HT1080 (cell line): ENCODE measurements at places on chromosomes 6 and 20. TPM values are rescaled to one million over a fixed set of nuclear protein-coding genes. Genes with fewer than 3 reads are reported as not detected.

HLA-DQA2 gene
- total RNA-seq: not detected in 2 replicates

HLA-DPA1 gene
- 2.2 and 8.9 TPM in 2 replicates for total RNA-seq

DNAH8 gene
- total RNA-seq: not detected in 2 replicates

OPRM1 gene
- total RNA-seq: not detected in 2 replicates

DSE gene
- total RNA-seq: 38.6 and 44.3 TPM in 2 replicates

DSP gene
- 3.4 and 4.3 TPM in 2 replicates for total RNA-seq

RAET1L gene
- not detected in 2 replicates for total RNA-seq

LY6G6F gene
- not detected in 2 replicates for total RNA-seq

TAGAP gene
- not detected in 2 replicates for total RNA-seq

EEF1E1 gene
- total RNA-seq: 100 and 113 TPM in 2 replicates

MYB gene
- total RNA-seq: 0.40 TPM in 2 replicates

HUS1B gene
- 0.63 and 1.5 TPM in 2 replicates for total RNA-seq

ASIP gene
- total RNA-seq: not detected in 2 replicates

ZBTB9 gene
- total RNA-seq: 8.2 and 8.4 TPM in 2 replicates

NHLRC1 gene
- total RNA-seq: 0.31 TPM in 1 of 2 replicates, not detected in the other

SLC35F1 gene
- total RNA-seq: 0.05 and 0.07 TPM in 2 replicates

MATN4 gene
- total RNA-seq: 0.10 TPM in 1 of 2 replicates, not detected in the other

MAK gene
- 0.07 TPM in 1 of 2 replicates, not detected in the other for total RNA-seq

IL17A gene
- not detected in 2 replicates for total RNA-seq

OPRL1 gene
- total RNA-seq: 0.33 and 0.43 TPM in 2 replicates

RIMS4 gene
- total RNA-seq: not detected in 2 replicates

GATA5 gene
- not detected in 2 replicates for total RNA-seq

DEFB121 gene
- total RNA-seq: not detected in 2 replicates

LPA gene
- not detected in 2 replicates for total RNA-seq

CLVS2 gene
- not detected in 2 replicates for total RNA-seq

GHRH gene
- total RNA-seq: not detected in 2 replicates

SLC18B1 gene
- 4.5 and 5.5 TPM in 2 replicates for total RNA-seq

TMEM74B gene
- total RNA-seq: 0.29 and 0.50 TPM in 2 replicates

POPDC3 gene
- total RNA-seq: 56.8 and 70.5 TPM in 2 replicates

LIN28B gene
- 2.3 and 2.5 TPM in 2 replicates for total RNA-seq

SEL1L2 gene
- total RNA-seq: not detected in 2 replicates

ZNF831 gene
- not detected in 2 replicates for total RNA-seq

ID4 gene
- total RNA-seq: 0.55 TPM in 1 of 2 replicates, not detected in the other

CLPSL1 gene
- not detected in 2 replicates for total RNA-seq

BPIFB4 gene
- 0.10 TPM in 1 of 2 replicates, not detected in the other for total RNA-seq

ZNF334 gene
- total RNA-seq: not detected in 2 replicates

SIRPG gene
- 0.03 TPM in 1 of 2 replicates, not detected in the other for total RNA-seq

SRSF12 gene
- not detected in 2 replicates for total RNA-seq

ETV7 gene
- total RNA-seq: not detected in 2 replicates

ABCF1 gene
- total RNA-seq: 72.3 and 77.8 TPM in 2 replicates

KCNQ2 gene
- total RNA-seq: under 0.01 and 0.23 TPM in 2 replicates

TRIM10 gene
- total RNA-seq: not detected in 2 replicates

NINL gene
- 0.07 TPM in 1 of 2 replicates, not detected in the other for total RNA-seq

STX16 gene
- 20.6 and 21.4 TPM in 2 replicates for total RNA-seq

LTB gene
- not detected in 2 replicates for total RNA-seq
